ENCODE measurements at places on chromosomes 12 and 14.

DNA sequence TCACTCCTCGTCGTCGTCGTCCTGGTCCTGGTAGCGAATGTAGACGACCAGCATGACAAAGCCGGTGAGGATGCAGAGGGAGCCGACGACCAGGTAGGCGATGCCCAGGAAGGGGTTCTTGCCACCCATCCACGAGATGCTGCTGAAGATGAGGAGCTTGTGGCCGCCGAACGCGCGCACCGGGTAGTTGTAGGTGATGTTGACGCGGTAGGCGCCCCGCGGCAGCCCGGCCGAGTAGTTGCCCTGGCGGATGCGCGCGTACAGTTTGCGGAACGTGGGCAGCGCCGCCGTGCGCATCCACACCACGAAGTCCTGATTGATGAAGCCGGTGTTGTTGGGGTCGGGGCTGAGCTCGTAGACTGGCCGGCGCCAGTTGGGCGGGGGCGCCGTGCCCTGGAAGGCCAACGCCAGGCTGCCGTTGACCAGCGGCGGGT lies 1.0 kb downstream of the TMEM30B start:
- peak; percentile 18 for DNase-seq

DNA sequence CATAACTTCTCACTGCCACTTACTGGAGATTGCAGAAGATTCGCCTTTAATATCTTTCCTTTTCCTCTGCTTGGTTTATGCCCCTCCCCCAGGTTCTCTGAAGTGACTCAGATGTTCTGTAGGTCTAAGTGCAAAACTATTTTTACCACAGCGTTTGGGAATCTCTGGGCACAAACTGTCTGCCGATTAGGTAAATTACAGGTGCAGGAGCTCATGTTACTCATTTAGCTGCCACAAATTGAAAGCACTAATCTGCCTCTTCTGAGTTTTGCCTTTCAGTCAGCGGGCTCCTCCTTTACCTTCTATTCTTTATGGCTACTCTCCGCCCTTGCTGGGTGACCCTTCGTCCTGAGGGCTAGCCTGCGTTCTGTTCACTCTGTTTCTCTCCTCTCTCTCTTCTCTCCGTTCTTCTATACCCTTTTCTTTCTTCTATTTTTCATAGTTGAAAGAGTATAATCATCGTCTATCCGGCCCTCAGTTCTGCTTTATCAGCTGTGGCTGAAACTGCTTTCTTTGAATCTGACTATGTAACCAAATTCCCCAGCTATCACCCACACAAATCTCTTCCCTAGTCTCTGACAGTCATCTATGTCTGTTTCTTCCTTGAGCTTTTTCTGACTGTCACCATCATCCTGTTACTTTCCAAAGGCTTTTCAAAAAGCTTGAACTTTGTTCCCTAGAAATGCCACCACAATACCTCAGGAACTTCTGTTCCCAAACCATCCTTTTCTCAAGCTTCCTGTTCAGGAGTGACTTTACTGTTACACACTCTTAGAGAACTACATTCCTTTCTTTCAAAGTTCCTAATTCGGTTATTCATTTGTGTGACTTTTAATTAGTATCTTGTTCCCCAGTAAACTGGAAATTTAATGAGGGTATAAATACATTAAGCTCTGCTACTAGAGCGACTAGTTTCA lies 4.3 kb upstream of the MYF6 start:
- no peak for DNase-seq

DNA sequence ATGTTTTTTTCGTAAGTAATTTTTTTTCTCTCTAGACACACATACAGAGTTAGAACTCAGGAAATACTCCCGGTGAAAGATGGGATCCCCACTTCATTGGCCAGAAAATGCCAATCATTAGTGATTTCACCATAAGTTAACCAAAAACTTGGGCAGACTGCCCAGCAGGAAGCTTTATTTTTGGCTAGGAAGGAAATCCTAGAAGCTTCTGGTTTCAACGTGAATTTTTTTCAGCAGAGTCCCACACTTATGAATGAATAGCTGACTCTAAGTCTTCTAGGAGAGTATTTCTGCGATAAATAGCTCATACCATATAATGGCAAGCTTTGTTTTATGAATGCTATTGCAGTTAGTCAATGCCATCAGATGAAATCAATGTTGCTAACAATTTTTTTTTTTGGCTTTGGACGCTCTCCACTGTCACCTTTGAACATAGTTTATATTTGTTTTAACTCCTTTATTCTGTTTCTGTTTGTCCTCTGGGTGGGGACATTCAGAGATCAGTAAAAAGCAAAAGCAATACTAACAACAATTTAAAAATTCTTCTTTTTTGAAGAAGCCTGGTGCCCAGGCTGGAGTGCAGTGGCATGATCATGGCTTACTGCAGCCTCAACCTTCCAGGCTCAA lies 9.5 kb downstream of the PPP1CC start:
- DNase-seq: no peak

DNA sequence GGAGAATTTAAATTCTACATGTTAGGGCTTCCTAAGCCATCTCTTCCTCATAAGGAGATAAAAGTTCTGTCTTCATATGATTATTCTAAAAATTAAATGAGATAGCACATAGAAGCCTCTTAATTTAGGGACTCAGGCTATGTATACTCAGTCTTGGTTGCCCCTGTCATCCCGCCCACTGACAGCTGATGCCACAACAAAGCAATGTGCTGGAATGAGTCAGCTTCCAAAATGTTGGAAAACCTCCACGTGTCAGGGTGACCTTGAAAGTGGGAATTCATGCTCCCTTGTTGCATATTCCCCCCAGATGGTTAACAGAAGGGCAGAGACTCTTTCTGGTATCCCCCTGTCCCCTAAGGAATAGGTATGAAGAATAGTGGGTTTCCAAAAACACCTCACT lies 238.0 kb upstream of the DDHD1 start:
- DNase-seq: no peak

DNA sequence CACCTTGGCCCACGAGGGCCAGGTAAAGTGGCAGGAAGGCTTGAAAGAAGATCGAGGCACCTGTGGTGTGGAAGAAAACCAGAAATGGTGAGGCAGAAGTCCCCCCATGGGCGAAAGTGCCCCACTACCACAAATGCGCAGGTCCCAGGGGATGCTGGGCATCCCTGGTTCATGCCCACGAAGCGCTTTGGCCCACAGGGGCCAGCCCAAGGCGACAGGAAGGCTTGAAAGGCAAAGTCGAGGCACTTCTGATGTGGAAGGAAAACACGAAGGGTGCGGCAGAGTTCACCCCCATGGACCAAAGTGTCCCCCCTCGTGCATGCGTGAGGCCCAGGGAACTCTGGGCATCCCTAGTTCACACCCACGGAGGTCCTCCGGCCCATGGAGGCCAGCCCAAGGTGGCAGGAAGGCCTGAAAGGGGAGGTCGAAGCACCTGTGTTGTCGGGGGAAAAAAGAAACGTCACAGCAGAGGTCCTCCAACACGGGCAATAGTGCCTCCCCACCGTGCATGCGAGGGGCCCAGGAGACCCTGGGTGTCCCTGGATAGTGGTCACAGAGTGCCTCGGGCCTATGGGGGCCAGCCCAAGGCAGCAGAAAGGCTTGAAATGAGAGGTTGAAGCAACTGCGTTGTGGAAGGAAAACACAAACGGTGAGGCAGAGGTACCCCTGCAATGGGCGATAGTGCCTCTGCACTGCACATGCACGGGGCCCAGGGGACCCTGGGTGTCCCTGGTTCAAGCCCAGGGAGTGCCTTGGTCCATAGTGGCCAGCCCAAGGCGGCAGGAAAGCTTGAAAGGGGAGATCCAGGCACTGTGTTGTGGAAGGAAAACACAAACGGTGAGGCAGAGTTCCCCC lies 373.9 kb downstream of the ALG10 start:
- DNase-seq: no peak

- no peak for DNase-seq
These were observed 926.7 kb downstream of the GALC start for GRCh38 chr14:87066221-87066817.

DNA sequence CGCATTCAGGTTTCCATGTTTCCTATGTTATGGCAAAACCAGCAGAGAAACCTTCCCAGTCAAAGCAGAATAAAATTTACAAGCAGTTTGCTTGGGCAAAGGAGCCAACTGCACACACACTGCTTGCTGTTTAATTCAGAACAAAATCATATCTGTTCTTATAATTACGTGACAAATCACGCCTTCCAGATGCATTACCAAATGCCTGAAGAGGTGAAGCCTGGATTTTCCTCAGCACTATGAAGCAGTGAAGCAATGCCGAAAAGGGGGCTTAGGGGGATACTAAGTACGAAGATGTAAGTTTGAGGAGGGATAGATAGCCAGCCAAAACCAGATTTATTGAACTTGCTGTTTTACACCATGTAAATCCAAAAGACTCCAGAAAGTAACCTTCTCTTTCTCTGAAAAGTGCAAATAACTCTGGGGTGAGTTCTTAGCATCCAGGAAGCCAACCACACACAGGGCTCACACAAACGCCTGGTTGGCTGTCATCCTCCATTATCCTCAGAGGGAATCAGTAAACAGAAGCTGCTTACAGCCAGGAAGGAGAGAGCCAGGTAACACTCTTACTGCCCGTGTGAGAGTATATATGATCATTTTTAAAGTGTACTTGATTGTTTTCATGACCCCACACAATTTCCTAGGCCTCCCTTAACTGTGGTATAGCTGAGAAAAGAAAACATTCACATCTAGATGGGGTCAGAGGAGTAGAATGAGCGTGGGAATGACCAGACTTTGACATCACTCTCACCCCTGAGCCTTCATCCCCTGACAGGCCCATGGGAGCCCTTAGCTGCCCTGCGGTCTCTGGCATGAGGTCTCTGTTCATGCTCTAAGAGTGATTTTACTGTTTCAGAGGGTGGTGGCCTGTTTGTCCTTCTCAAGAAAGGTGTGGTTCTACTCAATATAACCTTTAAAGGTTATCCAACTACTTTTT lies 442.5 kb downstream of the EGLN3 start:
- no peak for DNase-seq

GRCh38 chr12:131949431-131950181 lies at the start of gene EP400:
Gene EP400, plus strand, starts transcription at chr12:131949942. Its CDS starts 10,678 bp downstream, at chr12:131960620.
- peak; percentile 93 for DNase-seq

- no peak for DNase-seq
These were observed 78.3 kb downstream of the DYRK2 start for GRCh38 chr12:67726868-67727267.

- DNase-seq: no peak
These were observed 52.9 kb upstream of the BCL2L14 start for GRCh38 chr12:12017798-12018197.

GRCh38 chr12:19572920-19573558 lies 133.7 kb downstream of the AEBP2 start:
- DNase-seq: no peak

DNA sequence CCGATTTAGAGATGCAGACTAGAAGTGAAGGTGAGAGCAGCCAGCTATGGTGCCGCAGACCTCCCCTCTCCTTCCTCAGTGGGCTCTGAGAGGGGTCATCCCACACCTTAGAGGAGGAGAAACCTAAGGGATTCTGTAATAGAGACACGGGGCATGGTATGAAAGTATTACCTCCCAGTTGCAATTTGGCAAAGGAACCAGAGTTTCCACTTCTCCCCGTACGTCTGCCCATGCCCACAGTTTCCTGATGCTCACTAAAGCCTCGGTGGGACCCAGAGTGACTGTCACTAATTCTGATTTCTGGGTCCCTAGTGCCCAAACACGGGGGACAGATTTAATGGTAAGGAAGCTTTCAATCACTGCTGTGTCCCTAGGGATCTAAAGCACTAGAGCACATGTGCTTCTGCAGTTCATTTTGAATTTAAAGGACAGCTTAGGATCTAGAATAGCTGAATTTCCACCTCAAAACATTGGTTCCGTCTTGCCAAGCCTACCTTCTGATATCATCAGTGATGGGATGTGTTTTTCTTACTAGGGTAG lies 44.1 kb downstream of the DAD1 start:
- DNase-seq: no peak

GRCh38 chr12:124655048-124655697 lies 87.8 kb upstream of the NCOR2 start:
- no peak for DNase-seq

- no peak for DNase-seq
These were observed 67.9 kb upstream of the ESRRB start for GRCh38 chr14:76307786-76308780.

GRCh38 chr14:64760146-64760755 lies 56.0 kb downstream of the PLEKHG3 start:
- DNase-seq: peak; percentile 28

DNA sequence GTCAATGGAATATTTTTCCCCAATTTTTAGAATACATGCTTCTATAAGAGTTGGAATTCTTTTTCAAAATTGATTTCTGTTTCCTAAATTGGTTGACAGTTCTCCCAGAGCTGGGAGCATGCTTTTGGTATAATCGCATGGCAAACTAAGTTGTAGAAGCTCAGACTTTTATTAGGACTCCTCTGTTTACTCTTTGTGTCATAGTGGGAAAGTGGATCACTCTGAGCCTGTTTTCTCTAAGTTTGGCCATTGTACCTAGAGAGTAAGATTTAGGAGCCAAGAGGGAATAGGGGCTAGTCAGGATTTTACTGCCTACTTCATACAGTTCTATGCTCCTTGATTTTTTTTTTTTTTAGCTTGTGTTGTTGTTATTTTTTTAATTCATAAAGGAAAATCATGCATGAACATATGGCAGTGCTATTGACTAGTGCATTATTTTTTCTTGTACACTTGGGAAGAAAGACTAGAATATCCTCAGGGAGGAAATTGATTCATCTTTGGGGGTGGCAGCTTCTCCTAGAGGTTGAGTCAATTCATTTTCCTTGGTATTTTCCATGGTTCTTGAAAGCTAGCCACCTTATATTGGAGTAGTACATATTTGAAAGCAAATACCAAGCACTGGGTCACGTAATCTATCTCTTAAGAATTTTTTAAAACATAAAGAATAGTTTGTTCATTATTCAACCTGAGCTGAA lies 77.7 kb upstream of the TRAF3 start:
- DNase-seq: no peak

DNA sequence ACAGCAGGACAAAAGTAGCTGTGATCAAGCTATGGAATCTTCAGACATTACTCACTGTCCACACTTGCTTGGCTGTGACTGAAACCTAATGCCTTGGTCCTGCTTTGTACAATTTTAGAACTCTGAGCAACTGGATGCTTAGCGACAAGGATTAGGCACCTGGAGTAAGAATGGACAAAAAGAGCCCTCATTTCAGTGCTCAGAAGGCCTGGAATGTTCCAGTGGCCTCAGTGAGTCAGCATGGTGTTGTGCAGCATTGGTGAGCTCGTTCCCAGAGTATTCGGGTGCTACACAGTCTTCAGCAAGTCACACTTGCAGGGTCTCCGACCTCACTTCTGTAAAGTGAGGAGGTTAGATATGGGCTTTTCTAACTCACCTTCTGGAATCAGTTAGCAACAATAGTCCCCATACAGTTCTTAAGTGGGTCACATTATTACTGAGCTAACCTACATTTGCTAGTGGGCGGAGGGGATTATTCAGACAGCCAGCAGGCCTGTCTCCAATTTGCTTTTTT lies 108.0 kb upstream of the MDM1 start:
- DNase-seq: no peak
